ENCODE measurements at places on chromosomes 1 and 21. TPM values are rescaled to one million over a fixed set of nuclear protein-coding genes. Genes with fewer than 3 reads are reported as not detected.

DNA sequence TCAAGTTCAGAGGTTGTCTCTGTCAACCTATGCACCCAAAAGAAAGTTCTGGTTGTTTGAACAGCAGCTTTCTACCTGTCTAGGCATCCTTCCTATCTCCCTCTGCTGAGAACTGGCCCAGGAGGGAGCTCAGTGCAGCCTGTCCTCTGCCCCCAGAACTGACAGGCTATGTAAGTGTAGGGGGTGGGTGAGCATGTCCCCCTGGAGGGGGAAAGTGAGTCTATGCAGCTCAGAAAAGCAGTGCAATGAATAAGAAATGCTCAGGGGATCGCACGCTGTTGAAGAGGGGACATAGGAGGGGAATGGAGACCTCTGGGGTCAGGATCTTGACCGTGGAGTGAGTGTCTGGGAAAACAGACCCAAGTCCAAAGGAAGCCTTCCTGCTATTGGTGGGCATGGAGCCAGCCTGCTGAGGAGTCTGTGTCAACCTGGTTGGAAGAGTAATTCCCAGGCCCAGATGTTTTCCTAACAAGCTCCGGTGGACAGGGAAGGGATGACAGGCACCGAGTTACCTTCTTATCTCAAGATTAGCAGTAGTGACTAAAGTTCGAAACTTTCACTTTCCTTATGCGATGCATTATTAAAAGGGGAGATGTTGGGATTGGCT, 26.1 kb upstream of the FHAD1 start:
- DNase-seq = no peak

- DNase-seq = no peak
Measured at GRCh38 chr21:31418377-31419001, 74.4 kb upstream of the TIAM1 start.

- no peak for DNase-seq
Measured at GRCh38 chr1:228540161-228540917, 53.2 kb downstream of the RNF187 start.

- DNase-seq = no peak
Measured at GRCh38 chr1:221786647-221787046, 44.8 kb upstream of the DUSP10 start.

- no peak for DNase-seq
Measured at GRCh38 chr1:103002005-103002404, 106.3 kb downstream of the COL11A1 start.

GRCh38 chr1:244406337-244406736, 45.4 kb downstream of the ADSS2 start:
- peak; percentile 66 for DNase-seq

The DISP1 gene
- 0.72 TPM for total RNA-seq

The AJAP1 gene
- not detected for total RNA-seq

Measured in GM12878 (cell line).